ENCODE measurements at places on chromosomes 7 and 10. TPM values are rescaled to one million over a fixed set of nuclear protein-coding genes. Genes with fewer than 3 reads are reported as not detected.

DNA sequence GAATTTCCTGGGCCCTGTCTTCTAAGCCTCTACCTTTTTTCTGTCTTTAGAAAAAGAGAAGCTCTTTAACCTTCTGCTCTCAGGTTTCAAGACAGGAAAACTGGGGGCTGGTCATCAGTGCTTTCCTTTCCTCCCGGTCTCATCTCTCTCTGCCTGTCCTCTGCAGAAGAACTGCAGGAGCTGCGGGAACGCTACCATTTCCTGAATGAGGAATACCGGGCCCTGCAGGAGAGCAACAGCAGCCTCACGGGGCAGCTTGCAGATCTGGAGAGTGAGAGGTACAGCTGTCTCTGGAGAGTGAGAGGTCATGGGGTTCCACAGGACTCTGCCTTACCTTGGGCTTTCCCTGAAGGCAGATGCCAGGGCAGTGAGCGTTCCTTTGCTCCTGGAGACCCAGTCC lies 12.7 kb downstream of the CCDC136 start:
- DNase-seq = no peak

DNA sequence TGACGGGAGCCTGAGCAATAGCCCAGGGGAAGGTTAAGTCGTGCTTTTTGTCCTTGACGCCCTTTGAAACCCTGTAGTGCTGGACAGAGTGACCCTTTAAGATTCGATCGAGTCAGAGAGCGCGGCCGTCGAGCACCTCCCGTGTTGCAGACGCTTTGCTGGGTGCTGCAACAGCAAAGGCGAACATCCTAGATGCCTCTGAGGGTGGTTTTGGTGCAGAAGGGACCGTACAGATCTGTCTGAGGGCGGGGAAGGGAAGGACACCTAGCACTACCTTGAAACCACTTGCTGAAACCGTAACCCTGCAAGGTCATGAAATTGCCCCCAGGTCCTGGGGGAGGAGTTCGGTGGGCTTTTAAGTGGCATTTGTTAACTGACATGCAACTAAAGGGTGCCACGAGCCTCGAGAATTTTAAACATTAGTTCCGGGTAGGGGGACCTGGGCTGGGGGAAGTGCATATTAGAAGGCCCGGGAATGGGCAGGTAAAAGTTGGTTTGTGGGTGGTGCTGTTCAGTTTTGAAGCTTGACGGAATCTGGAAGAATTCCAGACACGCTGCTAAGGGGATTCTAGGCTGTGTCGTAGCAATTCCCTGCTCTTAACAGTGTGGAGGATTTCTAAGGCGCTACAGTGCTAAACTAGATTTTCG lies 786 bp downstream of the ATP5F1C start:
- DNase-seq = no peak

DNA sequence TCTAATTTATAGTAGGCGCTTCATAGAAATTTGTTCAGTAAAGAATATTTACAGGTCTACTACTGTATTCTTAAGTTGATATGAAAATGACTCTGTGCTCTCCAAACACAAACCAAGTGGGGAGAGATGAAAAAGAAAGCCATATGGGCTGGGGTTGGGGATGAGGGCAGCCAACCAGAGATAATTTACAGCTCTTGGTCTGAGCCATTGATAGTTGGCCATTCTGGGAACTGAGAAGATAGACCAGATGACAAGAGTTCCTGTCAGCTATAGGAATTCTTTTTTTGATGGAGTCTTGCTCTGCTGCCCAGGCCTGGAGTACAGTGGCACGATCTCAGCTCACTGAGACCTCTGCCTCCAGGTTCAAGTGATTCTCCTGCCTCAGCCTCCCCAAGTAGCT lies 57.4 kb downstream of the LAMB4 start:
- DNase-seq = no peak

GRCh38 chr10:104867966-104868598 lies 227.0 kb downstream of the SORCS3 start:
- DNase-seq = no peak

- DNase-seq = no peak
These were observed 38.0 kb downstream of the USP6NL start for GRCh38 chr10:11573497-11573896.

DNA sequence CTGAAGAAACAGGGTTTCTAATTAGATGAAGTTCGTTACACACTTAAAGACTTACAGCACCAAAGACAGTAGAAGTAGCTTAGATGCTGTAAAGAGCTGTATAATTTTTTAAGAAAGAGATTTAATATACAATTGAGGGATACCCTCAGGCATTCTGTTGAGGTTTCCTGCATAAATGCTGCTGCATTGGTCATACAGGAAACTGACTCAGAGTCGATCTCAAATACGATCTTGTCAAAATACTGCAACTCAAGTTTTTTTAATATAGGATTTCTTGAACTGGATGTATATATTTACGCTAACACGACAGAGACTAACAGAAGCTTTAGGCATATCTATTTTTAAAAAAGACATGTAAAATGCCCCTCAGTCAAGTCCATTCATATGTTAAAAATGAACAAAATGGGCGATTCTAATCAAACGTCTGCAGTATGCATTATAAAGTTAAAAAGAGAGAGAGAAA lies 2.4 kb upstream of the ARID5B start:
- DNase-seq = no peak

GRCh38 chr7:116999311-116999710 lies 46.0 kb downstream of the ST7 start:
- no peak for DNase-seq

- no peak for DNase-seq
These were observed 18.7 kb upstream of the CYCS start for GRCh38 chr7:25143763-25144162.

GRCh38 chr7:127152423-127152822 lies 100.3 kb downstream of the GRM8 start:
- no peak for DNase-seq

- DNase-seq = no peak
These were observed 46.4 kb downstream of the ZNF680 start for GRCh38 chr7:64516451-64516850.

Gene HMX3
- not detected for total RNA-seq

Gene PPP1R17
- 0.30 TPM for total RNA-seq

Gene GPRIN2
- 0.98 TPM for total RNA-seq

Gene CD36
- 261 TPM for total RNA-seq

Gene FAM53B
- total RNA-seq = 77.2 TPM

Gene SLC35G1
- total RNA-seq = 3.7 TPM
